NCI-H187 (cell line): ENCODE measurements at places on chromosomes 6 and 20.

DNA sequence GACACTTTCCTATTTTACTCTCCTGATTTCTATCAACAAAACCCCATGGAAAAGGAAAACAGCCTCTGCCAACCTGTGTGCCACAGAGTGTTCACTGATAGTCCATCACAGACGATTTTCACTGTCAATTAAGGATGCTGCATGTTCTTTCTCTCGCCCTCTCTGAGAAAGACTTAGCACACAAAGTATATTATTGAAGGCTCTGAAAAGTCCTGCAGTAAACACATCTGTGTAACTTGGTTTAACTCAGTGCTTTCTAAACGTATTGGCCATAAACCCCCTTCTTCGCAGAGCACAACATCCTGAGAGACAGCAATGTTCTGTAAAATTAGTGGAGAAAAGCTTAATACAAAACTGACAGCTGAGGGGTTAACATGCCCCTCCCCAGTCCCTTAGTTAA is 26.6 kb downstream of the MDGA1 start:
- no peak for DNase-seq

DNA sequence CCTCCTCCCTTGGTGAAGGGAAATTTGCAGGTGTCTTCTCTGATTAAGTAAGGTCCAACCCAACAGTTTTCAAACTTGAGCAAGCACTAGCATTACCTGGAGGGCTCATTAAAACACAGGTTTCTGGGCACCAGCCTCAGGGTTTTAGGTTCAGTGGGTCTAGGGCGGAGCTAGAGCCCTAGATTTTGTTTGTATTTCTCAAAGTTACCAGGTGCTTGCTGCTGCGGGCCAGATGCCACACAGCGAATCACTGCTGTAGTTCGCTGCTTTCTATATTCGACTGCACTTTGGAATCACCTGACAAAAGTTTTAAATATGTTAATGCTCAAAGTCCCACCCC is 869 bp downstream of the COL21A1 start:
- DNase-seq, result no peak

- DNase-seq, result no peak
These were observed 31.6 kb downstream of the GSTA2 start for GRCh38 chr6:52731719-52732118.

DNA sequence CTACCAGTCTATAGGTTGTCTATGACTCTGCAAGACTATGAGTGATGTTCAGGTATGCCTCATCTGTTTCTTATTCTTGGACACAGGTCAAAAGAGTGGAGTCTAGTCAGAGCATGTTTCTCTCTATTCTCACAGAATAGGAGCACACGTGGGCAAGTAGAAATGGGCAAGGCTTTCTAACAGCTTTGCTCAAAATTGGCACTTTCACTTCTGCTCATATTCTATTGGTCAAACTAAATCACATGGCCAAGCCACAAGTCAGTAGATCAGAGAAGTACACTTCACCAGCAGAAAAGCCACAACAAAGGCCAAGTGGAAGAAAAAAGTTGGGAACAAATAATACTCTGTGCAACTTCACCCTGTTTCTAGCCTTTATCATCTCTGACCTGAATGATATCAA is 354.5 kb upstream of the SYNCRIP start:
- no peak for DNase-seq

GRCh38 chr6:85041376-85041775 is 277.0 kb upstream of the TBX18 start:
- no peak for DNase-seq

DNA sequence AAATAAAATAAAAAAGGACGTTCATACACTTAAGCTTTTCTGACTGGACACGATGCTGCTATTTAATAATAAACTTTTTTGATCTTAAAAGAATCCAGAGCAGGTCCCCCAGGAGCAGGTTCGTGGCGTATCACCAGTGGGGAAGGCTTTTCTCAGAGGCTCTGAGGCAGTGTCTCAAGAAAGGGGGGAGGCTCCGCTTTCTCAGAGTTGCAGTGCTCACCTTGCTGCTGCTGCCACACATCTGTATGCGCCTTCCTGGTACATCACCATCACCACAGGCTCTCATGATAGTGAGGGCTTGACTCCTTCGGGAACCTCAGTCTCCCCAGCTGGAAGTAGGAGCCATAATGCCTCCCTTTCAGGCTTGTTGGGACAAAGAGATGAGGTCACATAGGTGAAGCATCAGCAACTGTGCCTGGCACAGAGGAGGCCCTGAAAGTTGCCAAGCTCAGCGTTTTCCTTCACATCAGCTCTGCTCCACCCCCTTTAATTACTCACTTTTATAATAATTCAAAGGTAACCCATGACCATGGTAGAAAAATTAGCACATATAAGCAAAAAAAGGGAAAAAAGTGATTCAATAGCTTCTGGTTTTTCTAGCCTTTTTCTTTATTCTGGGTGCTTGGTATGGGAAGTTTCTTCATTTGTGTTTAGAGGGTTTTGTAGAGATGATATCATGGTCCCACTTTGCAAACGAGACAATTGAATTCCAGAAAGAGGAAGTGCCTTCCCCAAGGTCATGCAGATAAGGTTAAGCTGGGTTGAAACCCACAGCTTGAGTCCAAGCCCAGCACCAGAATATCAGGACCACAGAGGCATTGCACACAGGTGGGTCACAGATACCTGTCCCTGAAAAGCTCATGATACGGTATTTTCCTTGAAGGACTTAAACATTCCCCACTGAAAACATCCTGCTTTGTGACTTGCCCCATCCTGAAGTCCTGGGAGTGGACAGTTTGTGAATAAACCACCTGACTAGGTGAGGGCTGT is 24.5 kb downstream of the SRSF3 start:
- no peak for DNase-seq

- DNase-seq, result no peak
These were observed 17.4 kb downstream of the SERAC1 start for GRCh38 chr6:158150701-158151100.

DNA sequence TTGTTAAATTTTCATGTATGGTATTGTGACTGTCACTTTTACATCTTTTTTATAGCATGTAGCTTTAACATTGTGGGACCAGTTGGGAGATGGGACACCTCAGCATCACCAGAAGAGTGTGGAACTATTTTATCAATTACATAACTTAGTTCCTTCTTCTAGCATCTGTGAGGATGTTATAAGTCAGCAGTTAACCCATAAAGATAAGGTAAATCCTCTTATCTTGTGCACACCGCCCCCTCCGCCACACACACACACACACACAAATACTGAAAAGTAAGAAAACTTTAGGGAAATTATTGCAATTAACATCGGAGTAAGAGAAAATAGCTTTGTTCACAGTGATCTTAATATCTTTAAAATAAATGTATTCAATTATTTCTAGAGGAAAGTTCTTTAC is 60.9 kb downstream of the PGM3 start:
- DNase-seq, result no peak

DNA sequence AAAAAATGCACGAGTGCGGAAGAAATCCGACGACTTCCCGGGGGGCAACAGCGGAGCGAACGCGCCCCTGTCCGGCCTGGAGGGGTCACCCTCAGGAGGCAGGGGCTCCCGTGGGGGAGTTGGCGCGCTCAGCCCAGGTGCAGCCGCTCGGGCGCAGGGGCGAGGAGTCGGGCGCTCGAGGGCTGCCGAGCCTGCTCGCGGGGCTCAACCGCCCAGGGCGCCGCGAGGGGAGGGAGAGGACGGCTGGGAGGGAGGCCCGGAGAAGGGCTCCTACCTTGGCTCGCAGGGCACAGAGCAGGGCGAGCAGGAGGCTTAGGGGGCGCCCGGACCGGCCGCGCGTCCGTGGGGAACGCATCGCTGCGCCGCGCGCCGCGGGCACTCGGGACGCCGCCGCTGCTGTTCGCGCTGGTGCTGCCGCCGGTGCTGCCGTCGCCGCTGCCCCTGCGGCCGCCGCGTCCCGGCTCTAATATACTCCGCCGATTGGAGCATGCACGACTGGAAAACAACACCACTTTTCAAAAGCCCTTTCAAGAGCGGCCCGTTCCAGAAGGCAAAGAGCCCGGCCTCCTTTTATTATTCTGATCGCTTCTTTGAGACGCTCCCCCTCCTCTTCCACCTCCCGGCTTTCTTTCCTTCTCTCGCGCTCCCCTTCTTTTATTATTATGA is 490 bp downstream of the JAG1 start:
- DNase-seq, result no peak
